PC-9 (cell line): ENCODE measurements at places on chromosomes 3 and 15. TPM values are rescaled to one million over a fixed set of nuclear protein-coding genes. Genes with fewer than 3 reads are reported as not detected.

RARB gene
- 0.75 and 1.0 TPM in 2 replicates for total RNA-seq

GRCh38 chr3:52791366-52791765, 3.2 kb upstream of the ITIH3 start:
- DNase-seq = no peak

DNA sequence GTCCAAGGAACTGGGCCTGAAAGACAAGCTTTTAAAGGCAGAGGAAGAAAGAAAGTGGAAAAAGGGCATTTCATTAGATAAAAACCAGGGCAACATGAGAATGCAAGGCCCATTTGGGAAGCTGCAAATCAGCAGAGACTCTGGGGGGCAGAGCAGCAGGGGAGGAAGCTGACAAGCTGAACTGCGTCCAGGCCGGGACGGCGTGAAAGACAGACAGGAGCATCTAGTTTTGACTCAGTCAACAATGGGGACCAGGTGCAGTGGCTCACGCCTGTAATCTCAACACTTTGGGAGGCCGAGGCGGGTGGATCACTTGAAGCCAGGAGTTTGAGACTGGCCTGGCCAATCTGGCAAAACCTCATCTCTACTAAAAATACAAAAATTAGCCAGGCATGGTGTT, 69.9 kb downstream of the CDC25A start:
- DNase-seq = no peak

ADAMTS9 gene
- 1.2 and 4.5 TPM in 2 replicates for total RNA-seq

SRGAP3 gene
- total RNA-seq = 12.9 and 17.5 TPM in 2 replicates

ZNF639 gene
- 39.3 and 40.3 TPM in 2 replicates for total RNA-seq

- DNase-seq = no peak
Measured at GRCh38 chr3:150146991-150147761, 176.5 kb upstream of the PFN2 start.

DNA sequence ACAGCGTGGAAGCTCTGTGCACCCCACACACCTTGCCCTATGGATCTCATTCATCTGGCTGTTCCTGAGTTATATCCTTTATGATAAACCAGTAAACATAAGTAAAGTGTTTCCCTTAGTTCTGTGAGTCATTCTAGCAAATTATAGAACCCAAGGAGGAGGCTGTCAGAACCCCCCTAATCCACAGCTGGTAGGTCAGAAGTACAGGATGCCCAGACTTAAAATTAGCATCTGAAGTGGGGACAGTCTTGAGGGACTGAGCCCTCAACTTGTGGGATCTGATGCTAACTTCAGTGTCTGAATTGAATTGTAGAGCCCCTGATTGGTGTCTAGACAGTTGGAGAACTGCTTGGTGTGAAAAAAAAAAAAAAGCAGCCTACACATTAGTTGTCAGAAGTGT, 75.1 kb downstream of the B3GNT5 start:
- no peak for DNase-seq

- no peak for DNase-seq
Measured at GRCh38 chr3:54743755-54744154, 184.1 kb downstream of the LRTM1 start.

- no peak for DNase-seq
Measured at GRCh38 chr3:181488536-181488935, 223.2 kb upstream of the SOX2 start.

LDHAL6B gene
- not detected in 2 replicates for total RNA-seq

DNA sequence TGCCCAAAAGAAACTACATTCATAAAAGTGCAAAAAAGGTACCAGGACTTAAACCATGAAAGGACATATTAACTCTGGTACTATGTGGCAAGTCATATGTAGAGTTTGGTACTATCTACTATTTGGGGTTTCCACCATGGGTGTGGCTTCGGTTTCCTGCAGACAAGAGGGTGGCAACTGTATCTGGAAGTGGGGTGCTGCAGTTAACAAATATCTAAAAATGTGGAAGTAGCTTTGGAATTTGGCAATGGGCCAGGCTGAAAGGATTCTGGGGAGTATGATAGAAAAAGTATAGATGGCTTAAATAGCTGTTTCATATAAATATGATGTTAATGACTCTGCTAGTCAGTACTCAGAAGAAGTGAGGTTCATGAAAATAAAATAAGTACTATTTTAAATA, 44.0 kb downstream of the PLSCR2 start:
- DNase-seq = no peak

GRCh38 chr3:60456180-60456579, 795.1 kb downstream of the FHIT start:
- no peak for DNase-seq

DNA sequence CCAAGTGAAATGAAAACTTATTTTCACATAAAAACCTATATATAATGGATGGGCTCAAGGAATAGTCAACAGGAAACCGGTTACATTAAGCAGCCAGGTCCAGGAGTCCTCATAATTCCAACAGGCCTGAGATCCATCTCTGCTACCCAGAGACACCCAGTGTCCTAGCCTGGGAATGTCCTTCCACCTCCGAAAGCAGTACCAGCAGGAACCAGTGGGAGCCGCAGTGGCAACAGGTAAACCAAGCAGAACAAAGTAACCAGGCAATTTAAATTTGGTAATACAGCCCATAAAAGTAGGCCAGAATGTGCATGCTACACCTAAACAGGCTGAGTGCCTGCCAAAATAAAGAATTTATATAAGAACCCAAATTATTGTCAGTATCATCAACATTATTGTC, 195.6 kb downstream of the ZBBX start:
- DNase-seq = no peak

GRCh38 chr15:41285285-41285684, 47.1 kb downstream of the OIP5 start:
- DNase-seq = no peak

ITIH4 gene
- 2.5 and 3.2 TPM in 2 replicates for total RNA-seq

GRCh38 chr3:194584320-194584776, 48.9 kb downstream of the TMEM44 start:
- DNase-seq = no peak

MYLK gene
- 0.72 and 1.2 TPM in 2 replicates for total RNA-seq

MORC1 gene
- total RNA-seq = not detected in 2 replicates

GRCh38 chr3:172260381-172260780, 187.9 kb downstream of the GHSR start:
- DNase-seq = no peak

DNA sequence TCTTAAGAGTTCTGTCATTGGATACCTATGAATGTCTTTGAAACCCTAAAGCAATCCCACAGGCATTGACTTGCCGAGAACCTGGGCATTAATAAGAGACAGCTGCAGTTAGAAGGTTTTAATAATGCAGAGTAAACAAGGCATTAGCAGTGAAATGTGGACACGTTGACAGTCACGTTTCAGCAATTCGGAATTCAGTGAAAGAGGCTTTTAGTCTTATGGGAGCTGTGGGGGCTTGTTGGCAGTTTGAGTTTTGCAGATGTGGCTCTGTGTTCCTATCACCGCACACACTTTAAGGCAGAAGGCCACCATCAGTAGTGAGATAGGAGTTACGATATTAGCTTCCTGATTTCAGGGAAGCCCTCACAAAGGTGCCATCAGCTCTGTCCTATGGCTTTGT, 145.2 kb upstream of the NUDT16 start:
- DNase-seq = no peak

- no peak for DNase-seq
Measured at GRCh38 chr3:57152151-57153143, 12.7 kb downstream of the IL17RD start.

DNA sequence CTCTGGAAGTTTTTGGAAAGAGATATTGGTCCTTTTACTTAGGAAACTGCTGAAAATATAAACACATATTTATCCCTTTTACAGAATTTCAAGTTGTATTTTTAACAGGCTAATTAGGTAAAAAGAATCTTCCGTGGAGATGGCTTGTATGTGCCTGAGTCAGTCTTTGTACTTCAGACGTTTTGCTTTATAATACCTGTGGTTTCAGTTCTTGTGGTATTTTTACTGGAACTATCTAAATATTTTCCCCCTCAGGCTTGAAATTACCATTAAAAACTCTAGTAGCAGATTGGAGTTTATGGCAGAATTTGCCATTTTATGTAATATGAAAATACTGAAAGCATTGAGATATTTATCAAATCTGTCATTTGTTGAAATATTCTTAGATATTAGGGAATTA, 151.6 kb upstream of the CGNL1 start:
- DNase-seq = no peak

- no peak for DNase-seq
Measured at GRCh38 chr3:53202331-53203015, 41.5 kb downstream of the PRKCD start.

GOLGA6B gene
- 0.22 TPM in 1 of 2 replicates, not detected in the other for total RNA-seq

DNA sequence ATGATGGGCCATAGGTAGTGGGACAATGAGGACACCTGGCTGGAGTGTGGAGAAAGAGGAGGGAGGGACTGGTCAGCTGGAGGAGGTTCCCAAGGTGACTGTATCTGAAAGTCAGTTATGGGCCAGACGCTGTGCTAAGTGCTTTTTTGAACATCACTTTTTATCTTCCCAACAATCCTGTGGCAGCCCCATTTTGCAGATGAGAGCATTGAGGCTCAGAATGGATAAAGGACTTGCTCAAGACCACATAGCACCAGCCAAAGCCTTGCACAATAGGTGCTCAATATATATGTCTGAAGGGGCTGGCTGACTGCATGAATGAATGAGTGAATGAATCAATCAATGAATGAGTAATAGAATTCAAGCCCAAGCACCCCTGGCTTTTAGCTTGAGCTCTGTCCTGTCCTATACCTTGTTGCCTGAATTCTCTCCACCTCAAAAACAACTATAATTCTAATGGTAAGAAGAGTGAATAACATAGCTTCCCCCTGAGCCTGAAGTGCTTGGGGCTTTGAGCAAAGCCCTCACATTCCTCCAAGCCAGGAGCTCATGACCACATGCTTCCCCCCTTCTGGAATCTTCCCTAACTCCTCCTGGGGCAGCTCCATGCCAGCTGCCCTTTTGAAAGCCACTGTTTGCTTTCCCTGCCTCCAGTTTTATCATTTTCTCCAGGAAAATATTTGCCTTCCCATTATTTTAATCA, 150.9 kb downstream of the RPLP1 start:
- DNase-seq = no peak

- no peak for DNase-seq
Measured at GRCh38 chr3:168824107-168824506, 728.4 kb upstream of the GOLIM4 start.

DAZL gene
- total RNA-seq = not detected in 2 replicates

DNA sequence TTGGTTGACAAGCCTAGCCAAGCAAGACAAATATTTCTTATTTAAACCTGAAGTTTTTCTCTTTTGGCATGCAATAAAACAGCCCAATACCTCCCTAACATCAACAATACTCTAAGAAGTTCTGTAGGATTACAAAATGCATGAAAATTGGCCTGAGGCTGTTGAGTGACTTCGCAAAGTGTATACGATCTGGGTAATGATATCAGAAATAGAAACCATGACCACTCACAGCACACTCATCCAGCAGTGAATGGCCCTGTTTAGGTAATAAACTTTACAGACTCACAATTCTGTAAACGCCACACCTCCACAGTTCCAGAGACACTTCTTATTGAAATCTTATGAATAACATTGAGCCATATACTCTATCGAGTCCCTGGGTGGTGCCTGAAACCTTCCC, 83.0 kb upstream of the NAALADL2 start:
- peak; percentile 66 for DNase-seq
